M059J (cell line): ENCODE measurements at places on chromosomes 6 and 20.

DNA sequence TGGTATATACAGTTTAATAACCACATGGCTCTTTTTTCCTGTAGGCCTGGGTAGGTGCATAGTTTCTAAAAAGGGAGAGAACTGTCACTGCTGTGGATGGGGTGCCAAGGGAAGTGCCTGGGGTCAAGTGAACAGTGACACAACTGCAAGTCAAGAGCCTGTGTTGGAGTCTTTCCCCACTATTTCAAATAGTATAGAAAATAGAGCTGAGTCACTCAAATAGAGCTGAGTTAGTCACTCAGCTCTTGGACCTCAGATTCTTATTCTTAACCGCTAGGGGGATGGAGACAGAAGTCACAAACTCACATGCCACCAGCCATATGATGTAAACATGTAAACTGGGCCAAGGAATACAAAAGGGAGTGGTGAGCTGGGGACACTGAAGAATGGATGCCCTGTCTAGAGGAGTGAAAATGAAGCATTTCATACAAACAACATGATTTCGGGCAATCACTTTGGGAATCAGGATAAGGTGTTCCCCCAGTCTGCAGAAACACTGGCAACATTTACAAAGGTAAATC is 2.1 kb downstream of the NQO2 start:
- DNase-seq, result peak; percentile 89

DNA sequence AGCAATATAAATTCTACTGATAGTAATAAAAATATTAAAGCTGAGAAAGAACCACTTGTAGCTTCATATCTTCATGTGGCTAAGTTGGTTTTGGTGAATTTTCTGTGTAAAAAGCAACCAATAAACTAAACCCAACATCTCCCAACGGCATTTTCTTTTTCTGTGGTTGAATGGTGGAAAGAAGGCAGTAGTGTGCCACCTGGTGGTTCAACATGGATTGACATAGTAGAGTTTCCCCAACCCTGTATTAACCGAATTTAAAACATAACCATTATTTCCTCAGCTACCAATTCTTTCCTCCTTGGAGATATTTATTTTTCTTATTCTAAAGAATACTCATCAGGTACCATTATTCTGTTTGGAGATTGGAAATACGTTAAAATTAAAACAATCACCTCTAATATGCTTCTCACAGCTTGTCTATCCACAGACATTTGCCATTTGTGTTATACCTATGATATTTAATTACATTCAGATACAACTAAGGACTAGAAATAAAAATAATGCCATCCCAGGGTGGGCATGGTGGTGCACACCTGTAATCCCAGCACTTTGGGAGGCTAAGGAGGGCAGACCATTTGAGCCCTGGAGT is 117.1 kb upstream of the EEF1E1 start:
- DNase-seq, result peak; percentile 65

- peak; percentile 62 for DNase-seq
These were observed 97.0 kb downstream of the KCNB1 start for GRCh38 chr20:49385465-49385864.

GRCh38 chr6:156977527-156978291 is 200.5 kb downstream of the ARID1B start:
- peak; percentile 73 for DNase-seq

DNA sequence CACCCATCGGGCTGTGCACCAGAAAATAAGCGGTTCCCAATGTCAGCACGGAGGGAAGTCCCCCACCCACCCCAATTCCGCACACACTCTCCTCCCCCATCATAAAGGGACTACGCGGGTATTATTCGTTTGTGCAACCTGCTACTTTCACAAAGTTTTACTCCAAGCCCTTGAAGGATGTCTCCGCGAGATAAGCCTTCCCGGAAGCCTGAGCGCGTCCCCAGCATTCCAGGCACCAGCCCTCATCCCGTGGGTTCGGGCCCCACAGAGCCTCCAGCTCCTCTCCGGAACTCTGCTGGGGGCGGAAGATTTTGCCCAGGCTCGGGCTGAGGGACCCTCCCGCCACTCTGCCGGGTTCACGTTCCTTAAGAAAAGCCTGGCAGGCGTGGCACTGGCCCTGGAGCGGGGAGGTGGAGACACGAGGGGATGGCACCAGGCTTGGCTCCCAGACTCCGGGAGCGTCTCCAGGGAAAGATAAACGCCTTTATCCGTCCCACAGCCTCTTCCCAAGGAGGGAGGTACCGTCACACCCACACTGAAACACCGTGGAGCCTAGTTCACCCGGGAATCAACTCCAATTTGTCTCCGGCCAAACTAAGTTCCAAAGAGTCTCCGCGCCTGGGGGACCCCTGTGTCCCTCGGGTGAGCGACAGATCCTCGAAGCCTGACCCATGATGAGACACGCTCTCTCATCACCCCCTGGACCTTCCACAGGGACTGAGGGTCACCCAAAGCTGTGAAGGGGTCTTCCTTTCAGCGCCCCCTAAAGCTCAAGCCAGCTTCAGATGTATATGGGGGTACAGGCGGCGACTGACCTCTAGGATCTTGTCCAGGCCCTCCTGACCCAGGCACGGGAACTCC is 934 bp downstream of the KCNK5 start:
- DNase-seq, result no peak

GRCh38 chr6:149897015-149897697 is 757 bp downstream of the RAET1E start:
- peak; percentile 97 for DNase-seq

DNA sequence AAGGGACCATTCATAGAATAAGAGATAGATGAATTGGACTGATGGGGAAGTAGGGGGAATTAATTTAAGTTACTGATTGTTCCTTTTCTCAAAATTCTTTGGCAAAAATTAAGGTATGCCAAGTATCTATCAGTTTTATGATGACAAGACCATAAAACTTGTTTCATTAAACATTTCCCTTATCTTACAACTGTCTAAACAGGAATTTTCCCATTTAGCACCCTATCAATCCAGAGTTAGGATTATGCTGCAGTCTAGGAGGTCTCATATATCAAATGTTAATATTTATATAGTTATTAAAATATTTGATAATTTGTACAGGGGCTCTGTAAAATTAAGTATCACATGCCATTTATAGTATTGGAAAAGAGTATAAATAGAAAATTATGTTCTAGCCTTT is 51.5 kb upstream of the ARID1B start:
- no peak for DNase-seq

GRCh38 chr6:57276946-57277345 is 40.5 kb upstream of the PRIM2 start:
- DNase-seq, result no peak

- DNase-seq, result no peak
These were observed 642.1 kb downstream of the EPHA7 start for GRCh38 chr6:92777146-92777740.

- DNase-seq, result no peak
These were observed 87.0 kb upstream of the OLIG3 start for GRCh38 chr6:137581019-137581707.

GRCh38 chr6:26333476-26334297 is 31.3 kb upstream of the BTN3A2 start:
- no peak for DNase-seq
